ENCODE measurements at places on chromosomes 3 and 15.
A peak's percentile ranks its signal among the peaks of the same experiment; 100 is the strongest.

DNA sequence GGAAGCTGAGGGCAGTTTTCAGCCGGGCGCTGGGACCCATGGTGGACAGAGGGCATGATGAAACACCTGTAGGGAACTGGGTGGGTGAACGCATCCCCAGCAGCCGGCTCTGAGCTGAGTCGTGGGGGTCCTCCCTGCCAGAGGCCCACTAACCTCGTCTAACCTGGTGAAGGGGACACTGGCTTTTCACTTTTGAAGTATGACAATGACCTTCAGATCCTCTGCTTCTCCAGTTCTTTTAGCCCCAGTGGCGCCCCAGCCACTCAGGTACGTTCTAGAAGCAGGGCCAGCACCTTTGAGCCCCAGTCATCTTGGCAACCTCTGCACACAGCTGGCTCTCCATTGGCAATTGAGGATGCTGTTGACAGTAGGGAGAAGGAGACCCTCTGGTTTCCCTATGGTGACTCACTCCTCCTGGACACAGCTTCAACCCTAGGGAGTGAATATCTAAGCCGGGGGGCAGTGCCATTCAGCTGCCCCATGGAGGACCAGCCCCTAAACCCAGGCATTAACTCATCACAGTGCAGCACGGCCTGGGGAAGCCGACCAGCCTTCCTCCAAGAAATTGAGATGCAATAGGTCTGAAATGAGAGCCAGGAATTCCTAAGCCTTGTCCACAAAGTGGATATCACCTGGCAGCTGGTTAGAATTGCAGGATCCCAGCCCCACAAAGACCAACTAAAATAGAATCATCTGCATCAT lies 46.1 kb downstream of the CMTM6 start:
- no peak for DNase-seq

DNA sequence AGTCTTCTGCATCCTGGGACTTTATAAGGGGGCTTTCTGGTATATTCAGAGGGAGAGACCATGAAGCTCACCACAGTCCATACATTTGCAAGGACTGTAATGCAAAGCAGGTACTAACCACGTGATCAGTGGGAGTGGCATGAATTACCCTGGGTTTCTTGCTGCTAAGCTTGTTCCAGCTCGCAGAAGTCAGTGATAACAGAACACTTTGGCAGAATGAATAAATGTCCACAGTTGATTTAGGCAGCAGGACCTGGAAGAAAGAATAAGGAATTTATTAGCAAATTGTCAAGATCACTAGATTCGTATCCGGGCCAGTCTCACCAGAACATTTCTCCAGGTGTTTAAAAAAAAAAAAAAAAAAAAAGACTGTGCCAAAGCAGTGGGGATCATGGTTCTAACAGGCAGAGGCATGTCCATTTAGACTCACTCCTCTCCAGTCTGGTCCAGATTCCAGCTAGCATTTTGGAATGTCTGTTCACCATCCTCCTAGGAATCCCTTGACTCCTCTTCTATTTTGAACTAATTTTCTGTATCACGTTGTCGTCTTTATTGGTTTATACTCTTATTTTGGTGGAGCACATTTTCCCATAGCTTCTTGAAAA lies 24.5 kb downstream of the HHLA2 start:
- no peak for DNase-seq

GRCh38 chr3:101656651-101657050 lies 20.3 kb downstream of the ZBTB11 start:
- DNase-seq: no peak

GRCh38 chr3:2995195-2995594 lies 115.0 kb downstream of the IL5RA start:
- DNase-seq: no peak

- DNase-seq: no peak
Observed at GRCh38 chr3:13884851-13885703, 5.2 kb upstream of the WNT7A start.

GRCh38 chr3:89698208-89698830 lies 590.9 kb downstream of the EPHA3 start:
- DNase-seq: no peak

DNA sequence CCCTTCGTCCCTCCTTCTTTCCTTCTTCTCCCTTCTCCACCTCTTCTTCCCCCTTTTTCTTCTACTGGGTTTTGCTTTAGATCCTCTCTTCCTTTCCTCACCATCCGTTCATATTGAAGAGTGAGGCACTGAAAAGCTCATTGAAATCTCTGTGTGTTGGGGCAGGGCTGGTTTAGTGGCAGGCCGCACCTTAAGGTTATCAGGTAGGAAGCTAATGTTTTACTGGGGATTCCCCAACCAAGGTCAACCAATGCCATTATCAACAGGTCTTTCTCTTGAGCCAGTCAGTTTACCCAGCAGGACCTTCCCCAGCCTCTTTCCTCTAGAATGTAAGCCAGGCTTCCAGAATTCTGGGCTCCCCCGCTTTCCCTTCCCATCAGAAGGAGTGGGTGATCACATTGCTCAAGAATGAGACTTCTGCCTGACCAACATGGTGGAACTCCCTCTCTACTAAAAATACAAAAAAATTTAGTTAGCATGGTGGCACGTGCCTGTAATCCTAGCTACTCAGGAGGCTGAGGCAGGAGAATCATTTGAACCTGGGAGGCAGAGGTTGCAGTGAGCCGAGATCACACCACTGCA lies 11.5 kb upstream of the VPS8 start:
- no peak for DNase-seq

DNA sequence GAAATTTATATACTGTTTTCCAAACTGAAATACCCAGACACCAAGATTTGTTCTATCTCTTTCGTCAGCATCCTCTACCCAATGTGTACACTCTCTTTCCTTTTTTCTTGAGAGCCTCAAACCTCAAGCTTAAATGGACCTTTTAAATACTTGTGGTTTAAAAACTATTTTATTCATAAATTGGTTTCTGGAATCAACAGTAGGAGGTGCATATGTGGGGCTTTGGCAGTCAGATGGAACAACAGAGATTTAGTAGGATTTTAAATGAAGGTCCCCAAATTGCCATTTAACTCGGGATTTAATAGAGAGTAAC lies 33.2 kb downstream of the ANXA2 start:
- no peak for DNase-seq

- DNase-seq: no peak
Observed at GRCh38 chr3:163766112-163766511, 1312.2 kb downstream of the SI start.

DNA sequence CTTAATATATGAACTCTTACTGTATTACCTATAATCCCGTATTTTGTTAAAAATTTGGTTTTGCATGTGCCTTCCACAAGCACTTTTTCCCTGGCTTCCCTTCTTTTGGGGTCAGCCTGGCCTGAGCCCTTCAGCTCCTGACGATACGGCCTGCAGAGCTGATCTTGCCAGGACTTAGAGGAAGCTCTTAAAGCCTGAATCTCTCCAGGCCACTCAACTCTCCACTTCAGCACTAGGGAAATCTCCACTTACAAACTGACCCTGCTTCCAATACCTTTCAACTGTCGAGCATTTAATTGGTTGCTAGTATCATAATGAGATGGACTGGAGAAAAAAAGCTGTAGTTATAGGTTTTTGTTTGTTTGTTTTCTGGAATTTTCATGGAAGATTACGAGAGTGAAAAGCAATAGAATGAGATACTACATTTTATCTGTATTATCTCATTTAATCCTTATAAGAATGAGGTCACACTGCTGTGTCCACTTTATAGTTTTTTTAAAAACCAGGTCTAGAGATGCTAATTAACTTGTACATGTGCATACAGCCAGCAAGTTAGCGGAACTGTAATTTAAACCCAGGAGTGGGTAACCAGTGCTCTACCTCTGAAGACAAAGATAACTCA lies 54.8 kb downstream of the ZBTB38 start:
- DNase-seq: no peak

DNA sequence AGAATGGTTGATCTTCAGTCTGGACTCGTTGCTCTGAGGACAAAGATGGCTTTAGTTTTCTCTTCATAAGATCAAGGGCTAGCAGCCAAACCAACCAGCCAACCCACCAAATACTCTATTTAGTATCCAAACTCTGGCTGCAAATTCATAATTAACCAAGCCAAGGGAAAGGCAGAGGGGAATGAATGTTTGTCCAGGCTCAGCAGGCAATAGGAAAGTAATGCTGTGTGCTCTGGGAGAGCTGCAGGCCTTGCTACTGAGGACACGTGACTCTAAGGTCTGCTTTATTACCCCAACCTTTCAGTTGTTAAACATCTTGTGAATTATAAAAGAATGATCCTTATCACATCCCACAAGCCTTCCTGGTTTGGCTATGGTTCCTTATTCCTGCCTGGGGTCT lies 52.3 kb upstream of the GALNT15 start:
- DNase-seq: no peak

GRCh38 chr3:64599651-64600050 lies 88.1 kb downstream of the ADAMTS9 start:
- DNase-seq: no peak

DNA sequence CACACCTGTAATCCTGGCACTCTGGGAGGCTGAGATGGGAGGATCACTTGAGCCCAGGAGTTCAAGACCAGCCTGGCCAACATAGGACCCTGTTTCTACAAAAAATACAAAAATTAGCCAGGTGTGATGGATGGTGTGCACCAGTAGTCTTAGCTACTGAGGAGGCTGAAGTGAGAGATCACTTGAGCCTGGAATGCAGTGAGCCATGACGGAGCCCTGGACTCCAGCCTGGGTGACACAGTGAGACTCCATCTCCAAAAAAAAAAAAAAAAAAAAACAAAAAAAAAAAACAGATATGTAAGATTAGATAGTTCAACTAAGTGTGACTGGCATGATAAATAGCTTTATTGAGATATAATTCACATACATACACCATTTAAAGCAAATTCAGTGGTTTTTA lies 9.7 kb downstream of the RBSN start:
- DNase-seq: no peak

GRCh38 chr3:153553605-153553945 lies 391.5 kb downstream of the RAP2B start:
- no peak for DNase-seq

GRCh38 chr15:64430000-64430735 lies 30.2 kb upstream of the ZNF609 start:
- no peak for DNase-seq

GRCh38 chr15:66851311-66852063 lies 149.5 kb downstream of the SMAD6 start:
- peak; percentile 64 for DNase-seq

Measured in posterior cingulate gyrus (tissue), 11 donors.